Colonic mucosa (tissue), 4 donors: ENCODE measurements at places on chromosomes 3 and 15. TPM values are rescaled to one million over a fixed set of nuclear protein-coding genes. Genes with fewer than 3 reads are reported as not detected.

Gene ZWILCH
- 8.4 TPM for total RNA-seq

Gene WNT5A
- total RNA-seq = 7.2 TPM

Gene BLM
- total RNA-seq = 3.3 TPM

GRCh38 chr15:90067181-90067952 lies 34.9 kb downstream of the IDH2 start:
- H3K4me1 ChIP-seq = peaks cover 11% of the 10 kb centered on the region
- no peak overlapping the region for H3K27ac ChIP-seq
- no peak for DNase-seq
- no peaks in the 10 kb centered on the region for H3K27me3 ChIP-seq
- peaks cover 8% of the 10 kb centered on the region for H3K36me3 ChIP-seq

DNA sequence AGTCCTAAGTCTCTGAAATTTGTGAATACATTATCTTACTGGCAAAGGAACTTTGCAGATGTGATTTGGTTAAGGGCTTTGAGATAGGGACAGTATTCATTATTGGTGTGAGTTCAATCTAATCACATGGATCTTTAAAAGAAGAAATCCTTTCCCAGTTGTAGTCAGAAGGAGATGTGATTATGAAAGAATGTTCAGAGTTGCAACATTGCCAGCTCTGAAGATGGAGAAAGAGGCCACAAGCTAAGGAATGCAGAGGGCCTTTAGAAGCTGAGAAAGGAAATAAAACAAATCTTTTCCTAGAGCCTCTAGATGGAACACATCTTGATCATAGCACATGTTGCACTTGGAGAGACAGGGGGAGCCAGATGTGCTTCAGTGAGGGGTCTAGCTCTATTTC lies 27.7 kb upstream of the SIAH2 start:
- H3K27ac ChIP-seq = no peak overlapping the region
- no peaks in the 10 kb centered on the region for H3K27me3 ChIP-seq
- no peaks in the 10 kb centered on the region for H3K4me1 ChIP-seq
- no peak for DNase-seq
